Epithelial cell of esophagus (primary cell): ENCODE measurements at places on chromosomes 4 and X.
A peak's percentile ranks its signal among the peaks of the same experiment; 100 is the strongest.

GRCh38 chr4:183897193-183897592, 7.9 kb upstream of the STOX2 start:
- no peak for DNase-seq

DNA sequence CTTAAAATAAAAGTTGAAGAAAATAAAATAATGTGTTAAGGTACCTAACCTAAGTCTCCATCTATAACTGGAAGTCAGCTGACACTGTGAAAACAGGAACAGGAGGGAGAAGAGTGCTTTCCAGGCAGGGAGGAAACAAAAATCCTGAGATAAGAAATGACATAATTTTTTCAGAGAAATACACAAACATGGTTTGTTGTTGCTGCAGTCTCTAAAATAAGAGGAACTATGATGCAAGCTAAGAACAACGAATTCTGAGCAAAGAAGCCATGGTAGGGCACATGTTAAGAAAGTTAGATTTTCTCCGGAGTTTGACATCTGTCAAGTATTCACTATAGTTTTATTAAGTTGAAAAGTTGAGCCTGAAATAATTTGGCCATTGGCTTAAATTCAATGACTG, 26.9 kb downstream of the PAPSS1 start:
- DNase-seq, result no peak

- peak; percentile 37 for DNase-seq
Observed at GRCh38 chr4:73137121-73137520, 67.6 kb upstream of the COX18 start.

DNA sequence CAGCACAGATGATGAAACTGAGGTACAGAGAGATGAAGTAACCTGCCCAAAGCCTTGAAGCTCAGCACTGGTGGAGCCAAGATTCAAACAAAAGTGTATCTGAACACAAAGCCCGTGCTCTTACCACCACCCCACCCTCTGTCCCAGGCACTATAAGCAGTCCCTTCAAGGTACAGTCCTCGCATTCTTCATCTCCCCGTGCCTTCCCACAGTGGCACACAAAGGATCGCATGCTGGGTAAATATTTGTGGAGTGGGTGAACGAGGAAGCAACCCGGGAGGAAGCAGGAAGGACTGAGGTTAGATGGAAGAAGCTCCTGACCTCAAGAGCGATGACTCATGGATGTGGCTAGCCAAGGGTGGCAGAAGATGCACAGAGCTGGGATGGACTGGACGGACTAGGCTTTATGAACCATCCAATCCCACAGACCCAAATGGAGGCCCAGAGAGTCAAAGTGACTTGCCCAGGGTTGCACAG, 18.4 kb downstream of the IQSEC2 start:
- DNase-seq, result peak; percentile 32

DNA sequence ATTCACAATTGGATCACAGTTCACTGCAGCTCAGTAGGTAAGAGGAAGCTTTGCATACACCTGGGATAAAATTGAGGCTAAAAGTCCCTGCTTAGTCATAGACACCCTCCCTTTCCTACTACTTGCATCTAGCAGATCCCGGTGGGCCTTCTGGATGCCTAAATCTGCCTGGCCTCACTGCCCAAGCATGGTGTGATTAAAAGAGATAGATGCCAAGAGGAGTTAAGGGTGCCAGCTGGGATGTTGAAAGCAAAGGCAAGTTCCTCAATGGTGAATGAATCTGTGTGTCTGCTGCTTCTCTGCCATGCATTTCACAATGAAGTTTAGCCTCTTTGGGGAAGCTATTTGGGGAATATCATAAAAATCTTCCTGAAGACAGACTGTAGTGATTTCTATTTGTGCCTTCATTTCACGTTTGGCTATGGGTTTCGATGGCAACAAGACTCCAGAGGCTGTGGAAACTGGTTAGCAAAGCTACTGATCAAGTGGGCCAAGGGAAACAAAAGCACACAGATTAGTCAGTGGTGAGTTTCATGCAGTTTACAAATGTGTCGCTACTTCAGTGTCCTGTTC, 534.0 kb downstream of the ANKRD50 start:
- peak; percentile 44 for DNase-seq

DNA sequence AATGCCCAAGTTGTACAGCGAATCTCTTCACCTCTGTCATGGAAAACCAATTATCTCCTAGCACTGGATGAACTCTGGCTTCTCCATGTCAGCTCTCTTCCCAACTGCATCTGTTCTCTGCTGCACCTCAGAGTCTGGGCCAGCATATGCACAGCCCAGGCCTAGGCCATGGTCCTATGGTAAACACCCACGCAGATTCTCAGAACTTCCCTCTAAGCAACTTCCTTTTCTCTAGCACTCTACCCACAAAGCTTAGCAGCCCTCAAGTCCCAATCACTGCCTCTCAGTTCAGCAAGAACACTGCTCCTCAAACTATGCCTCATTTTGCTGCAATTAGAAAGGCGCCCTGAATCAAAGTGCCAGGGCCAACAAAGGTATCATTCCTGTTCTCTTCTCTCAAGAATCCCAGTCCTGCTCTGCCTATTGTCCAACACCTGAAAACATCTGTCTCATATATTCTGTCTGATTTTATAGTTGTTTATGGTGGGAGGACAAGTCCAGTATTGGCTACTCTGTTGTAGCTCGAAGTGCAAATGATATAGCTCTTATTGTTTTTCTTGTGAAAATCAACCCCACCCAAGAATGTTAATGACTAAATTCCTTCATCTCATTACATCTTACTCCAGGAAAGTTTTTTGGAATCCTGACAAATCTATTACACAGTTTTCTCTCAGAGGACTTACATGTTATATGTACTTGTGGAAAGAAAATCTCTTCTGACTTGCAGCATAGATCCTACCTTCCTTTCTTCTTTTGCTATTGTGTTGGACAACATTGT, 85.4 kb downstream of the DCHS2 start:
- no peak for DNase-seq

GRCh38 chr4:125838924-125839323, 524.2 kb downstream of the FAT4 start:
- DNase-seq, result peak; percentile 4
